ENCODE measurements at places on chromosomes 7 and 10. TPM values are rescaled to one million over a fixed set of nuclear protein-coding genes. Genes with fewer than 3 reads are reported as not detected.

- DNase-seq, result no peak
Measured at GRCh38 chr7:74164985-74165456, 9.1 kb upstream of the EIF4H start.

RBP4 gene
- total RNA-seq, result not detected

DNA sequence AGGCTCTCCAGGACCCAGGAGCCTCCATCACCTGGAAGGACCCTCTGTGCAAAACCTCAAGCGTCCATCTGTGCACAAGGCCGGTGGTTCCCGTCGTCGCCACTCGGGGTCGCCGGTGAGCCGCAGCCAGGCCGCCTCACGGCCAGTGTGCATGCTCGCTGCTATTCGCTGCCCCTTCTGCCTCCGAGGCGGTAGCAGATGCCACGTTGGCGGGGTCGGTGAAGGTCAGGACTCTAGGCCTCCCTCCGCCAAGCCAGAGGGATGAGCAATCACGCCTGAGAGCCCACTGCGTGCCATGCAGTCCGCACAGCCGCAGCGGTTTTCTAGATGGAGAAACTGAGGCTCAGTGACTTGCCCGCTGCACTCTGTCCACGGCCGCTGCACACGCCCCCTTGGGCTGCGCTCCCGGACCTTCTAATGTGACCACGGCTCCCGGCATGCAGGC is 5.7 kb downstream of the UPK3B start:
- DNase-seq, result peak; percentile 62

- DNase-seq, result no peak
Measured at GRCh38 chr10:105149371-105149891, 508.3 kb downstream of the SORCS3 start.

- no peak for DNase-seq
Measured at GRCh38 chr10:78045856-78046255, 12.2 kb downstream of the RPS24 start.

- DNase-seq, result no peak
Measured at GRCh38 chr10:30589441-30589840, 40.1 kb downstream of the LYZL2 start.

DNA sequence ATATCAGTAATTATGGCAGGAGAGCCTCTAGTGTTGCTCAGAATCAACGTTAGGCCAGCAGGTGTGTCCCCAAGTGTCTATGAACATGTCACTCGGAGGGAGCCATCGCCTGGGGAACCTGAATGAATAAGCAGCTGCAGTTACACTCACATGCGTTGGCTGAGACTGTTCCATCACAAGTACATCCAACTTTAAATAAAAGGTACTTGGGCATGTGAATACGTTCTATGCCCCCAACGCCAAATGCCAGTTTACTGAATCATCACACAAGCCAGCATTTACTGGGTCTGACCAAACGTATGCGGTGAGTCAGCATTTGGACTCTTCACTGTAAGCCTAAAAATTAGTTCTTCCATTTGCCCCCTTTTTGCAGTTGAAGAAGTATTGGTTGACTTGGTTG is 207.6 kb upstream of the PLXNA4 start:
- no peak for DNase-seq

GRCh38 chr7:117386110-117386706 is 41.1 kb downstream of the ASZ1 start:
- DNase-seq, result no peak

H2BK1 gene
- total RNA-seq, result not detected

DNA sequence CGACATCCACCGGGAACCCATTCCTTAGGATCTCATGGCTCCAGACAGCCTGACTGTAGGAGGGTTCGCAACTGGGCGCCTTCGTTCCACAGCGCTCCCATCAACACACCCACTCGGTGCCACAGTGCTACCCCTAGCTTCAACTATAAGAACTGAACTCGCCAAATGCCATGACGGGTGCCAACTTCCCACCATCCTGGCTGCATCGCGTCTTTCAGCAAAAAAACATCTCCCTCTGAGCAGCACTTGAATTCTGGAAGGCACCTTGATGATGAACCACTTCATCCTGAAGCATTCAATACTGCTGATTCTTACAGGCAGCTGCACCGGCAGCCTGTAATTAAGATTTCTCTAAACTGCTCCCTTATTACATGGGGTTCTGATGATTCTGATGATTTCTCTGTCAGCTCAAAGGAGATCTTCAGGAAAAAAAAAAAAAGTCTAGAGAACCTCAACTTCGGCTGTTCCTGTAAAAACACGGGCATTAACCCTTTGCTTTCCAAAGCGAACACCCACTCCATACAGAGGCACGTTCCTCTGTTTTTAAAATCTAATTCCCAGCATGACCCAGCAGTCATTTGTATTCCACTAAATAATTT is 1.3 kb downstream of the CYTH3 start:
- peak; percentile 53 for DNase-seq

WEE2 gene
- total RNA-seq, result not detected

SPDYE16 gene
- 0.23 TPM for total RNA-seq

ANLN gene
- 38.1 TPM for total RNA-seq

- DNase-seq, result no peak
Measured at GRCh38 chr7:152574892-152575548, 100.9 kb downstream of the XRCC2 start.

DNA sequence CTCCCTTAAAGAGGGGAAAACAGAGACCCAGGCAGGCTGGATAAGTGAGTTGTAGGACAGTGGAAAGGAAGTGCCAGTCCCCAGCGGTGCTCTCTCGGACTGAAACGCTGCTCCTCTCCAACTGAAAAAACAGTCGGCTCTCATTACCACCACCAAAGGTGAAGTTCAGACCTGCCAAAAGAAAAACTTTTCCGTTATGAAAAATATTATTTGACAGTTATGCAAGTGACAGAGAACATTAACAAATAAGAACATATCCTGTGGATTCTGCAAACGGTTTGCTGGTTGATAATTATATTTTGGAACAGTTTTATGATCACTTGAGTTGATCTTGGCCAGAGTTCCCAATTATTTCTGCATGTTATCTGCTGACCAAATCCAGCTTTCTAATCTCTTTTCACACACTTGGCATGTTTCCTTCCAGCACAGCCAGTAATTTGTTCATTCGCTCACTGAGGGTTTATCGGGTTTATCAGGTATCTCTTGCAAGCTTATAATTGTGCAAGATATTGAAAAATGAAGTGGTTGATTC is 82.6 kb downstream of the PTPRE start:
- DNase-seq, result no peak

CYP3A4 gene
- not detected for total RNA-seq

DNA sequence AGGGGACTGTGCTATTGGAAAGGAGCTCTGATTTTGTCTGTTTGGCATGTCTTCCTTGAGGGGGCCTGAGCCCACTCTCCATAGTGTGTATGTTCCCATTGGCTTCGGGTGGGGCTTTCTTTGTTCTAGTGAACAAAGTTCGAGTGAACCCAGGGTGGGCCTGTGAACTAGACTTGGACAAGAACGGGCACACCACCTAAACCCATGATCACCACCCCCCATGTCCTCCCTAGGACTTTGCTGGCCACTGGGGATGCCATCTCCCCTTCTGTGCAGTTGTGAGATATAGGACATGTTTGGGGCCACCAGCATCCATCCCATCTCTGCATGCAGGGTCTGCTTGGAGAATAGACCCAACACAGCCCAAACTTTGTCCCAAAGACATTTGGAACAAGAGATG is 195.5 kb upstream of the LYZL2 start:
- no peak for DNase-seq

DNA sequence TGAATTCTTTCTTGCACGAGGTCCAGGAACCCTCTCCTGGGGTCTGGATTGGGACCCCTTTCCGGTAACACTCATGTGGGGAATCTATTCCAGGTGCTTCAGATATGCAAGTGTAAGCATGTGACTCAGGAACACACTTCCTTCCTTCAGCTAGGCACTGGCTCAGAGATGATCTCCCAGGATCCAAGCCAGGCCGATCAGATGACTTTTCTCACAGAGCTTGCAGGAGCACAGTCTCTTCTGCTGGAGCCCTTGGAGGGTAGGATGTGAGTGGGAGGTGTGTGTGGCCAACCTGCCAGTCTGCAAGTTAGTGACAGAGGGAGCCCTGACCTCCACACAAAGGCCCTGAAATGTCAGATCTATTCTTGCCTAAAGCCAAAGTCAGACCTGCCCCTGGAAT is 108.3 kb downstream of the CPXM2 start:
- no peak for DNase-seq

C10orf67 gene
- 0.32 TPM for total RNA-seq

All from activated CD8-positive, alpha-beta T cell treated with anti-CD3 and anti-CD28 coated beads for 36 hours (primary cell).